ENCODE measurements at places on chromosomes 3 and 15.

DNA sequence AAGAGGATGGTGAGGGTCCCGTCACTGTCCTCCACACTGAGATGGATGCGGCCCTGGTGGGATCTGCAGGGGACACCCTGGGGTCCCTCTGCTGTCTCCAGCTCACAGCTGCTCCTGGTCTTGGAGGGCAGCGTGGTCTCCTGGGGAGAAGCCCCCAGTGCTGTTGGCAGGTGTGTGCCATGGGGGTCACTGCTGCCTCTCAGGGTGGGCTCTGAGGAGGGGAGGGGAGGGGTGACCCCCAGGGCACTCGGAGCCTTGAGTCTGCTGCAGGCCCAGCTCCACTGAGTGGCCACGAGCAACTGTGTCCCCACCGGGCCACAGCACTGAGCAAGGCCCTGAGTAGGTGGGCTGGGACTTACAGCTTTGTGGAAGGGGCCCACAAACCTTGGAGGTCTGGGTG lies 34.7 kb downstream of the KLHL25 start:
- no peak for DNase-seq

- no peak for DNase-seq
Measured at GRCh38 chr3:41502023-41502422, 302.7 kb downstream of the CTNNB1 start.

DNA sequence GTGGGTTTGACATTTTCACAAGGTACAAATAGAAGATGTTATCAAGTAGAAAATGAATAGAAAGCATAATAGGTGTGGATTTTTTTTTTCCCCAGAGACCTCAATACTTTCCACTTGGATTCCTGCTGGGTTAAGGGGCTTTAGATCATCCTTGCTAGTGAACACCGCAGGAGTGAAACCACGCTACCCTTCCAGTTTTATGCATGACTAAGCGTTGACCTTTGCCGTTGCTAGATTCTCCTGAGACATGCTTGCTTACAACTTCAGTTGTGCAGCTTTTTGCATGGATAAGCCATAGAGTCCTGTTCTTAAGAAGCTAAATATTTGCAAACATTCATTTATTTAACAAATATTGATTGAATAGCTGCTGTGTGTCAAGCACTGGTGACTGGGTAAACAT lies 299.7 kb upstream of the LMCD1 start:
- DNase-seq: no peak

- DNase-seq: no peak
Measured at GRCh38 chr3:132756108-132756650, 34.0 kb upstream of the NPHP3 start.

DNA sequence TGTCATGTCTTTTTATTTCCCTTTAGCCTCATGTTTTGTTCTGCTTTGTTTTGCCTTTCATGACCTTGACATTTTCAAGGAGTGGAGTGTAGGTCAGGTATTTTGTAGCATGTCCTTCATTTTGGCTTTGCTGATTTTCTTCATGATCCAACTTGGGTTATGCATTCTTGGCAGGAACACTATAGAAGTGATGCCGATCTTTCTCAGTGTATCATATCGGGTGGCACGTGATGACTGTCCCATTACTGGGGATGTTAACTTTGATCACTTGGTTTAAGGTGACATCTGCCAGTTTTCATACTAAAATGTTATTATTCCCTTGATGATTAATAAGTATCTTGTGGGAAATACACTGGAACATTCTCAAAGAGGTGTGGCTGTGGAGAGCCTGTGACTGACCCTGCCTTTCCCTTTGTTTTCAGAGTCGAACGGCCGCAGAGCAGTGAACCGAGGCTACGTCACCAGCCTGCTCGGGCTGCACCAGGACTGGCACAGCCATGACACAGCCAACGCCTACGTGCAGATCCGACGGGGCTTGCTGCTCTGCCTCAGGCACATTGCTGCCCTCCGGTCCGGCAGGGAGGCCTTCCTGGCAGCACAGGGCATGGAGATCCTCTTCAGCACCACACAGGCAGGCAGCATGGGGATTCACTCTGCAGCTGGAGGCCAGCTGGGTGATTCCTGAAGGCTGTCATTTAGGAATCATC lies 167.7 kb downstream of the AGBL1 start:
- no peak for DNase-seq

GRCh38 chr15:94417501-94418293 lies 186.3 kb downstream of the MCTP2 start:
- DNase-seq: no peak

- DNase-seq: no peak
Measured at GRCh38 chr3:156522673-156523072, 32.2 kb downstream of the SSR3 start.

DNA sequence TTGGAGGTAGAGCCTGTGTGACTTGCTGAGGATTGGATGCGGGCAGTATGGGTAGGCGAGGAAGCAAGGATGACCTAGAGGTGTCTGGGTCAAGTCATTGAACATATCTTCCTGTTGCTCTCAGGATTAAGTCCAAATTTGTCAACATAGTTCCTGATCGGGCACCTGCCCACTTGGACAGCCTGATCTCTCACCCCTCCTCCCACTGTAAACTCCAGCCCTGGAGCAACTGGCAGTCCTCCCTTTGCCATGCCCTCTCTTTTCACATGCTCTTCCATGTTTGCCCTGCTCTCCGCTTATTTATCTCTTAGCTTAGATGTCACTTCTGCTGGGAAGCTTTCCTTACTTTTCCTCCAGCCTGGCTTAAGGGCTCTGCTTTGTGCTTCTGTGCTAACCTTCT lies 47.6 kb upstream of the PPP4R2 start:
- DNase-seq: no peak

DNA sequence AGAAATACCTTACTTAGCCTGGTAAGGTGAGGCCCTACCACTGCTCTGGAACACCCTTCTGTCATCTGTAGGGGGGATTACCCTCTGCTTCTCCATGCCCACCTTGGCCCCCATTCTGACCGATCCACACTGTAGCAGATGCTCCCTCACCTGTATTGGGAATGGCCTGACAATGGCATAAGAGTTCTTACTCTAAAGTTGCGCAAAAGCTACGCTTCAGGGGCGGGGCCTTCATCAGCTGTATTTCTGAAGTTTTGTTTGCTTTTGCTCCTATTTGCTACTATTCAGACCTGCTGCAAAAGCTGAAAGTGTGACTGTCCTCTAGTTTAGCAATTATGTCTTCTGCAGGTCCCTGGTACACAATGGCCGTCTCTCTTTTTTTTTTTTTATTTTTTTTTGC lies 252.6 kb downstream of the TLE3 start:
- no peak for DNase-seq

DNA sequence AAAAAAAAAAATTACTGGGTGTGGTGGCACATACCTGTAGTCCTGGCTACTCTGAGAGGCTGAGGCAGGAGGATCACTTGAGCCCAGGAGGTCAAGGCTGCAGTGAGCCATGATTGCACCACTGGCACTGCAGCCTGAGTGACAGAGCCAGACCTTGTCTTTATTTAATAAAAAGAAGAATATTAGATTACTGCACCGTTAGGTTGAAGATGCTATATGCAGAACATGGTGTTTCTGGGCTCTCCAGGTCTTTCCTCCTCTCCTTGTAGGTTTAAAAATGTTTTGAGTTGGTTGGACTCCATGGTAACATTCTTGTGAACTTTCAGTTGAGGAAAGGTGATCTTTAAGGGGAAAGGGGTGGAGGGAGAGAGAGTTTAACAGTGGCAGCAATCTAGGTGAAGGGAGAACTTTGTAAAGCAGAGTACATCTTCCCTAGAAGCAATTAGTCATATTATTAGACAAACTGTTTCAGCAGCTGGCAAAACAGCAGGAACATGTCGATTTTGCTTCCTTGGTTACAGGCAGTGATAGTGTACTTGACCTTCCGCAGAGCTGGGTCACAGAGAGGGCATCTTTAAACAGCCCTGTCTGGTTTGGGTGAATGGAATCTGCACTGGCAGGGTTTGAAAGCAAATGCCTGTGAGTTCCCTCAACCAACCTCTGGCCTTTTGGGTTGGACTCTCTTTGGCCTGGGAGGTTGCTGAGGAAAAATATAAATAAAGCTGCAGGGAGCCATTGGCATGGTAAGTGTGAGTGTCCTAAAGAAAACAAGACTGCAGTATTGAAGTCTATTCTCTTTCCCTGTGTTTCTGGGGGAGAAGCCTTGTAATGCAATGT lies 42.8 kb downstream of the NR2C2 start:
- DNase-seq: no peak

DNA sequence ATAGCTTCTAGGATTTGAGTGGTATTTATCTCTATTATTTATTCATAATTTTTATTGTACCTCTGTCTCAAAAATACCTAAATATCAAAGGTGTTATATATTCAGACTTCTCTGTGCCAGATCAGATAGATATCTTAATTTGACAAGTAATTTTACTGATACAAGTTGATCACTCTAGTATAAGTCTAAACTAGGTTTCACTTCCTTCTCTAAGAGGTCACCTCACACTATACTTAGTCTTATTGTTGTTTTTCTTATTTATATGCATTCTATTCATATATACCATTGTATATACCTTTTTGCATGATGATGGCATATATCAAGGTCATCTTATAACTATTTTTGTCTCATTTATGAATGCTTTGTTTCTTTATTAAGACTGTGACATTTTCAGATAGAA lies 26.4 kb upstream of the HGD start:
- no peak for DNase-seq

GRCh38 chr3:126474498-126475412 lies 936 bp downstream of the ZXDC start:
- no peak for DNase-seq

GRCh38 chr3:190666821-190667220 lies 152.9 kb downstream of the IL1RAP start:
- no peak for DNase-seq

DNA sequence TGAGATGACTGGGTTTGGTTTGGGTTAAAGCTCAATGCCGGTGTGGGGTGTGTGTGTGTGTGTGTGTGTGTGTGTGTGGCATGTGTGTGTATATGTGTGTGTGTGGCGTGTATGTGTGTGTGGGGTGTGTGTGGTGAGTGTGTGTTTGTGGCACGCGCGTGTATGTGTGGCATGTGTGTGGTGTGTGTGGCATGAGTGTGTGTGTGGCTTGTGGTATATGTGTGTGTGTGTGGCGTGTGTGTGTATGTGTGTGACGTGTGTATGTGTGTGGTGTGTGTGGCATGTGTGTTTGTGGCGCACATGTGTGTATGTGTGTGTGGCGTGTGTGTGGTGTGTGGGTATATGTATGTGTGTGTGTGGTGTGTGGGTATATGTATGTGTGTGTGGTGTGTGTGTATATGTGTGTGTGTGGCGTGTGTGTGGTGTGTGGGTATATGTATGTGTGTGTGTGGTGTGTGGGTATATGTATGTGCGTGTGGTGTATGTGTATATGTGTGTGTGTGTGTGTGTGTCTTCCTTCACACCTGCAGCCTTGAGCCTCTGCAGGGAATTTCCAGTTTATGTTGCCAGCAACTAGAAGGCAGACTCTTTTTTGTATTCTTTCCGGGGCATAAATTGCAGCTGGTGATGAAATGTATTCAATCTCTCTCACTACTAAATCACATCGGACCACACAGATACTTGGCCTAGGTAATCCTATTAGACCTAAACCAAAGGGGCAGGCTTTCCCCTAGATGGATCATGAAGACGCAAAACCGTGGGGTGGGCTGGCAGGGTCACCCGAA lies 34.8 kb downstream of the CHRD start:
- DNase-seq: no peak

- DNase-seq: no peak
Measured at GRCh38 chr15:98715401-98715800, 67.1 kb downstream of the IGF1R start.

DNA sequence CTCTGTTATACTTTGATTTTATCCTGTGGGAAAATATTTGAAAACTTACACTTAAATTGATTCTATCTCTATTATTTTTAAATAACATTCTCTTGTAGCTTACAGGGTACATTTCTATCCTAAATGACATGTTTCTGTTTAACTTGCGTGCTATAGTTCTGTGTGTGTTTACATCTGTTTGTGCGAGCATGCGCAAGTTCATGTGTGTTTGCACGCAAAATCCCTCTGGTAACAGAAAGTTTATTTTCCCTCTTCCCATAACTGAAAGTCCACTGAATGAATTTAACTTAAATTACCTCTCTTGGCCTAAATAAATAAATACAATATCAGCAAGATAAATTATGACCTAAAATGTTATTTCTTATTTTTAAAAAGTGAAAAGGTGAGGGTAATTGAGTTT lies 117.3 kb upstream of the NEO1 start:
- no peak for DNase-seq

DNA sequence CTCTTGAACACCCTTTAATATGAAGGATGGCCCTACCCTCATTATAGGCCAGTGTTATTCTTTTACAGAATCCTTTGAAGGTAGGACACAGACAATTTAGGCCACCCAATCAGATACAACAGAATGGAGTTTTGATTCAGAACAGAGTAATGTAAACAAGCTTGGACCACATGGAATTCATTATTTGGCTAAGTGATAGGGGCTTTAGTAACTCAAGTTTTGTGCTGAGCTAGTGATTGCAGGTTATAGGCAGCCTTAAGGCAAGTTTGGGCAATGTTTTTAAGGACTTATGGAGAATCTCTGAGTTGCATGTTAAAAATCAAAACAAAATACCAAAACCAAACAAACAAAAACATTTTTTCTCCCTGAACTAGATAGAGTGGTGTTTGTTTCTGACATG lies 312.1 kb upstream of the ROBO1 start:
- DNase-seq: no peak

DNA sequence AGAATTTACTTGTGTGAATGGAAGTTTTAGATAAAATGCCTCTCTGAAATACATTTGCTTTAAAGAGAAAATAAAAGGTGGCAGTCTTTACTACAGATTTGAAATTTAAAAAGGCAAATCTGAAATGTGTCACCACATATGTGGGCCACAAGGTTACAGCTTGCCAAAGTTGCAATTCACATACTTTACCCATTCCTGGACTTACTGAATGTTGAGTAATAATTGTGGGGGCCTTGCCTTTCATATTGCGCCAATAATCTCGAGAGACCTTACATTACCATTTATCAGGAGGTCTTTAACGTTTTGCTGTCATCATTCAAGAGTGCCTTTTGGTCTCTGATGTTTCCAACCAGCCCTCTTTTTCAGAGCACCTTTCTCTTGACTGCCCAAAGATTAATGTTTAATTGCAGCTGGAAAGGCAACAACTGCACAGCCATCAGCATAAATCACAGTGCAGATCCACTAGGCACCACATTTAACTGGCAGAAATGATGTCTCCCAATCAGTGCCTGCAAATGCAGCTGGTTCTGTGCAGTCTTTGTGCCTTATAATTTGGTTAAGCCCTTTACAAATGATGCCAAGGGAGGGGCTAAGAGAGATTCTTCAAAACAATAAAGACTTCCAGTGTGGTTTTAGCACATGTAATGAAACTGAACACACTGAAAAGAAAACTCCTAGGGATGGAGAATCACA lies 206.8 kb downstream of the MAGI1 start:
- DNase-seq: no peak

- DNase-seq: no peak
Measured at GRCh38 chr3:178200316-178200715, 335.9 kb upstream of the KCNMB2 start.

- no peak for DNase-seq
Measured at GRCh38 chr3:152196782-152197181, 71.9 kb upstream of the MBNL1 start.

- no peak for DNase-seq
Measured at GRCh38 chr15:48781017-48781416, 29.9 kb downstream of the CEP152 start.

Data from NCI-H2171 (cell line).